ENCODE measurements at places on chromosomes 4 and X.

DNA sequence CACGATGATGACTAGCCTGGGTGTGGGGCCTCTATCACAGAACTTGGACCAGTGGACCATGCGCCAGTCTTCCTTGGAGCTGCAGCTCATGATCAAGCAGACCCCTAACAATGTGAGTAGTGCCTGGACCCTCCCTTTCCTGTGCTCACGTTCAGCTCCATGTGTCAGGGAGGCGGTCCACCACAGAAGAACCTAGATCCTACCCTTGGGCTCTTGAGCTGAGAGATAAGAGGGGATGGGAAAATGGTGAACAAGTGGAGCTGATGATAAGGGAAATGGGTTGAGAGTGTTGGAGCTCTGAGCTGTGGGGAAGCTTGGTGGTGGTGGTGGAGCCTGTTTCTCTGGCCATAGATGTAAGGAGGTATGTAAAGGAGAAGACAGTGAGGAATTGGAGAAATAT, 13.1 kb downstream of the MED12 start:
- no peak for DNase-seq

DNA sequence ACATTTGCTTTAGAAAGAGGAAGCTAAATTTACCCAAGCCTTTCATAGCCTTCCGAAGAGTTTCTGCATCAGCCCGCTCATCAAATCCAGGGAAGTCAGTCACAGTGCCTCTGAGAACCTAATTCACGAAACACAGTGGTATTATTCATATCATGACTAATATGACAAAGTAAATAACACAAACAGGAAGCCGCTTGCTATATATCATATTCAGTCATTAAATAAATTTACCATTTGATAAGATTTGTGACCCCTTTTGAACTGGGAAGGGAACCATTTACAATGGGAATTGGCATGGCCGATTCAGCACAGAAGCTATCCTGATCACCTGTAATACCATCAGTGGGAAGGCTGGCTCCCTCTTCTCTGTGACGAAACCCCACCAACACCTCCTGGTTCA, 10.5 kb downstream of the ANXA5 start:
- no peak for DNase-seq

- DNase-seq, result no peak
Measured at GRCh38 chrX:29792335-29792734, 423.0 kb upstream of the MAGEB2 start.

DNA sequence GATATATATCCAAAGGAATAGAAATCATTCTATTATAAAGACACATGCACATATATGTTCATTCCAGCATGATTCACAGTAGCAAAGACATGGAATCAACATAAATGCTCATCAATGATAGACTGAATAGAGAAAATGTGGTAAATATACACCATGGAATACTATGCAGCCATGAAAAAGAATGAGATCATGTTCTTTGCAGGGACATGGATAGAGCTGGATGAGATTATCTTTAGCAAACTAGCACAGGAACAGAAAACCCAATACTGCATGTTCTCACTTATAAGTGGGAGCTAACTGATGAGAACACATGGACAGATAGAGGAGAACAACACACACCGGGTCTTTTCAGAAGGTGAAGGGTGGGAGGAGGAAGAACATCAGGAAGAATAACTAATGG, 1318.6 kb downstream of the PCDH19 start:
- DNase-seq, result no peak

DNA sequence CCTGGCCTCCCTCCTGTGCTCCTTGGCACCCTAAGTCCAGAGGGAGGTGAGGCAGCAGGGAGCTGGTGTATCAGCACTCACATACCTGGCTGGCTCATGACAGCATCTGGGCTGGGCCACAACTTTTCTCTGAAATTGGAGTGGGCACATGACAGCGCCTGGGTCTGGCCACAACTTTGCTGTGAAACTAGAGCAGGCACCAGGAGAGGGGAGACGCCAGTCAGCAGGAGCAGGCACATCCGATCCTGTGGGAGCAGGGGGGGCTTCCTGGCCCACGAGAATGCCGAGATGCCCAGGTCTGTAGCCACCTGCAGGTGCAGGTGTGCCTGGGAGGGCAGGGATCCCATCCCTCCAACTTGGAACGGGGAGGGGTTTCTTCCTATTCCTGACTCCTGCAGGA, 69.7 kb upstream of the PPP3CA start:
- DNase-seq, result no peak

DNA sequence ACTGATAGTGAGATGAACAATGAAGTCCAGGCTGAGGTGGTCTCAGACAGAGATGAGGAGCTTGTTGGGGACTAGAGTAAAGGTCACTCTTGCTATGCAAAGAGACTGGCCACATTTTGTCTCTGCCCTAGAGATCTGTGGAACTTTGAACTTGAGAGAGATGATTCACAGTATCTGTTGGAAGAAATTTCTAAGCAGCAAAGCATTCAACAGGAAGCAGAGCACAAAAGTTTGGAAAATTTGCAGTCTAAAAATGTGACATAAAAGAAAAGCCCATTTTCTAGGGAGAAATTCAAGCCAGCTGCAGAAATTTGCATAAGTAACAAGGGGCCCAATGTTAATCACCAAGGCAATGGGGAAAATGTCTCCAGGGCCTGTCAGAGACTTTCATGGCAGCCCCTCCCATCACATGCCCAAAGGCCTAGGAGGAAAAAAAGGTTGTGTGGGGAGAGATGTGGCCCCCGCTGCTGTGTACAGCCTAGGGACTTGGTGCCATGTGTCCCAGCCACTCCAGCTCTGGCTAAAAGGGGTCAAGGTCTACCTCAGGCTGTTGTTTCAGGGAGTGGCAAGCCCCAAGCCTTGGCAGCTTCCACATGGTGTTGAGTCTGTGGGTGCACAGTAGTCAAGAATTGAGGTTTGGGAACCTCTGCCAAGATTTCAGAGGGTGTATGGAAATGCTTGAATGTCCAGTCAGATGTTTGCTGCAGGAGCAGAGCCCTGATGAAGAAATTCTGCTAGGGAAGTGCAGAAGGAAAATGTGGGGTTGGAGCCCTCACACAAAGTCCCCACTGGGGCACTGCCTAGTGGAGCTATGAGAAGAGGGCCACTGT, 262.8 kb downstream of the DKK2 start:
- no peak for DNase-seq

GRCh38 chr4:184450045-184450444, 24.3 kb downstream of the IRF2 start:
- DNase-seq, result no peak

GRCh38 chr4:74364256-74364651, 691 bp upstream of the EREG start:
- DNase-seq, result no peak

- no peak for DNase-seq
Measured at GRCh38 chr4:183197140-183197539, 98.1 kb downstream of the WWC2 start.

DNA sequence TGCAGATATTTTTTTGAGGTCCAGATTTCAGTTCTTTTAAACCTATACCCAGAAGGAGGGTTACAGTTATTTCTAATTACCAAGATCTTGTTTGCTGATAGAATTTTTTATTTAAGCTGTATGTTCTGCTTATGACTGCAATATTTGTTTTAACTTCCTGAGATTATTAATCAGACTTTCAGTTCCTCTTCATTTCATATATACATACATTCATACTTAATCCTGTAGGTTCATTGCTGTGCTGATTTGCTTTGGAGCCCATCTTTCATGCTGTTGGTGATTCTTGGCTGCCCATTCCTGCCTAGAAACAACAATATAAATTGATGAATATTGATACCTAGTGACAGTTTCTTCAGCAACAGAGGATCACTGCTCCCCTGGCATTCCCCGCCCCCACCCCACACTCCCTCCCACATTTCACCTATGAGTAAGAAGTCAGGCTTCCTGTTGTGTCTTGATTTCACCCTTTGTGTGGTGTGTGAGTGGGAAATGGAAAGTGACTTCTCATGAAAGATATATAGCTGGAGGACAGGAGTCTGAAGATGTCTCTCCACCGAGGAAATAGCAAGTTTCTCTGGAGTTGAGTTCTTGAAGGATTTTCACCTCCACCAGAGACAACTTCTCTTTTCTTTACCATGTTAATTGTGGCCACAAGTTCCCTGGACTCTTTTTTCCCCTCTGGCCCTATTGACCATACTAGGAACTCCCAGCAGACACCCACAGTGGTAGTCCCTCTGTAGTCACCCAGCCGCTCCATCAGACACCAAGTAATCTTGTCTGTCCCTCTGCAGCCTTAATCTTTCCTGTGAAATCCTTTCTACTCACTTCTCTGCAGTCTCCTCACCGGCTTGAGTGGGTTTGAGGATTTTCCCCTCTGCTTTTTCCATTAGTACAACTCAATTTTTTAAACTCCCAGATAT, 118.4 kb downstream of the ASB9 start:
- no peak for DNase-seq

DNA sequence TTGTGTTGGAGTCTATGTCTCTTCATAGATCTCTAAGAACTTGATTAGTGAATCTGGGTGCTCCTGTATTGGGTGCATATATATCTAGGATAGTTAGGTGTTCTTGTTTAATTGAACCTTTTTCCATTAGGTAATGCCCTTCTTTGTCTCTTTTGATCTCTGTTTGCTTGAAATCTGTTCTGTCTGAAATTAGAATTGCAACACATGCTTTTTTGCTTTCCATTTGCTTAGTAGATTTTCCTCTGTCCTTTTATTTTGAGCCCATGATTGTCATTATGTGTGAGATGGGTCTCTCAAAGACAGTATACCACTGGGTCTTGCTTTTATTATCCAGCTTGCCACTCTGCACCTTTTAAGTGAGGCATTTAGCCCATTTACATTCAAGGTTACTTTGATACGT, 79.1 kb upstream of the APOOL start:
- no peak for DNase-seq

- DNase-seq, result no peak
Measured at GRCh38 chr4:10002278-10002677, 19.0 kb downstream of the SLC2A9 start.

GRCh38 chr4:6193399-6193798, 7.0 kb downstream of the JAKMIP1 start:
- no peak for DNase-seq

- DNase-seq, result no peak
Measured at GRCh38 chr4:94924566-94924965, 166.8 kb downstream of the BMPR1B start.

GRCh38 chrX:110265661-110266060, 52.2 kb downstream of the AMMECR1 start:
- DNase-seq, result no peak

DNA sequence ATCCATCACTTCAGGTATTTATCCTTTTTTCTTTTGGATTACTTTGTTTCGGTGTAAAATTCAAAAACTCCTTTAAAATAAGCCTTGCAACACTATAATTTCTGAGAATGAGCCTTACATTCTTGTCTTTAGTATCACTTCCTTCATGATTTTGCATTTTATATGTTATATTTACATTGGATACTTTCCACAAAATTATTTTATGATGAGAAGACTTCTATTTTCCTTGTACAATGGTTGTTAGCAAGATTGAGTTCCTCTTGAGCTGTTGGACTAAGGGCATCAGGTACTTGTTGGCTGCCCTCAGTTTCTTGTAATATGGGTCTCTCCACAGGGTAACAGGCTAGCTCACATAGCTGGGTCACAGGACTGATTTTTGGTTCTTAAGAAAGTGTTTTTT, 22.7 kb upstream of the HPGDS start:
- no peak for DNase-seq
